ENCODE measurements at places on chromosomes 7 and 10.

DNA sequence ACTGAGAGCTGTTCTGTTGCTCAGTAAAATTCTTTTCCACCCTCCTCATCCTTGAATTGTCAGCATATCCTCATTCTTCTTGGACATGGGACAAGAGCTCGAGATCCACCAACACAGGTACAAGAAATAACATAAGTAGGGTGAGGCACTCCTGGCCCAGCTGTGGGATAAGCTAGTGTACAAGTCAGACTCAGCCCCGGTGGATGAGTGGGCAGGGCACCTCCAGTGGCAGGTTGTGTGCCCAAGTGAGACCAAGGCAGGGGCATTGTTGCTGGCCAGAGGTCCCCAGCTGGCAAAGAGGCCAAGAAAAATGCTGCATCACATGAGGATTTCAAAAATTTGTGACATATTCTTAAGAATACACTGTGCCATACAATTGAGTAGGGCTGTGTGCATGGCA, 402.0 kb upstream of the ZWINT start:
- DNase-seq, result no peak

GRCh38 chr7:139084709-139085108, 24.8 kb downstream of the ZC3HAV1 start:
- no peak for DNase-seq

DNA sequence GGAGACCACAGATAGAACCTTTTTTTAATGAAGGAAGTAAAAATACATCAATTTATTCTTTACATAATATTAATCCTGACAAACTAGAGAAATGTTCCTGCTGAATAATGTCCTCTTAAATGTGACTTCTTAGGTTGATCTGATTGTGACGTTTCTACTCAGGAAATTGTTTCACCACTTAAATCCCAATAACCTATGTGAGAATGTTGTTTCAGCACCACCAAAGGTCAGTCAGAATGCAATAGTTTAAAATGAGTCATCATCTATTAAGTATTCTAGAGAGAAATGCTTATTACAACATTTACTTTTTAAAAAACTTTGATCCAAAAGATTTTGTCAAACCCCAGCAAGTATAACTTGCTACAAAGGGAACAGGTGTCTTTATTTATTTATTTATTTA, 155.4 kb upstream of the CACNA2D1 start:
- no peak for DNase-seq

- DNase-seq, result no peak
Observed at GRCh38 chr10:24118246-24118645, 90.7 kb upstream of the KIAA1217 start.

DNA sequence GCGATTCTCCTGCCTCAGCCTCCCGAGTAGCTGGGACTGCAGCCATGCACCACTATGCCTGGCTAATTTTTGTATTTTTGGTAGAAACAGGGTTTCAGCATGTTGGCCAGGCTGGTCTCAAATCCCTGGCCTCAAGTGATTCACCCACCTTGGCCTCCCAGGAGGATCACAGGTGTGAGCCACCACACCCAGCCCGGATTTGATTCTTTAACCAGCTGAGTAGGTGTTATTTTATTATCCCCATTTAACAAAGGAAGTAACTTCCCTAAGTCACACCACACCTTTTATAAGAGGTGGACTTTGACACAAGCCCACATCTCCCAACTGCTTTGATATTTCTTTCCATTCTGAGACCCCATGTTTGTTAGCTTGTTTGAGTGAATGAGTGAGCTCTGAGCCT, 25.0 kb downstream of the SLC25A28 start:
- no peak for DNase-seq

GRCh38 chr10:100654782-100655325, 90.5 kb upstream of the PAX2 start:
- no peak for DNase-seq

- no peak for DNase-seq
Observed at GRCh38 chr10:34147641-34148304, 667.3 kb downstream of the PARD3 start.

DNA sequence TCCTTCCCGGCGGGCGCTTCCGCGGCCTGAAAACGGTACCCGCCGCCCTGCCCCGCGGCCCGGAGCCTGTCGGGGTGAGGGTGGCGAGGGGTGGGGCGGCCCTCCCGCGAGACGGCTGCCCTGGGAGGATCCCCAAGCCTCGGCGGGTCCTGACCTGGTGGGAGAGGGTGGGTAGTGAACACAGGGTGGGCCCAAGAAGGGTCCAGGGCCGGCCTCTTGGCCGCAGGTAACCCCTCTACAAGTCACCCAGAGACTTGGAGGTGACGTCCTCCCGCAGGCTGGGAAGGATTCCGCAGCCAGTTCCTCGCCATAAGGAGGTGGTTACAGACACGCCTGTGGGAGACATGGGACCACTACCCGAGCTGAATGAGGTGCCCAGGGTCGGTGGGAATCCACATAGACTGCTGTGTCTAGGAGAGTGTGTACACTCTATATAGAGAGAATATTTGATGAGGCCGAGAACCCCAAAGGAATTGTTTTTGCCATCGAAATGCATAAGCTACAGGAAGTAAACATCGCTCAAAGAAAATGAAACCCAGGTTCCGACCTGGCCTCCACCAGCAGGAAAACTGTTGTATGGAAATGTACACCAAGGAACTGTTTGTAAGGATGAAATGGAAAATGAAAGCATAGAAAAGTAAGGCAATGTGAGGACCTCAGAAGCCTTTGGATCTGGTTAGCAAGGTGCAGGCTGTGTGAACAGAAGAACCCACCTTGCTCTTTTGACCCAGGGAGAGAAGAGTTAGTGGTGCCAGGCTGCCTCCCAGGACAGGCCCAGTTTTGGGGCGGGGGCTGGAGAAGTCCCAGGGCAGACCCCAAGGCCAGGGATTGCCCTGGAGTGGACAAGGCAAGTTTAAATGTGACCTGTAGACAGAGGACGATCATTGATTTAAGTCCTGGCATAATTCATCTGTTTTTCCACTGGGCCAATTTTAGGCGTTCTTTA, 659 bp downstream of the OPTN start:
- no peak for DNase-seq

- DNase-seq, result no peak
Observed at GRCh38 chr7:51275532-51275931, 41.1 kb downstream of the COBL start.

DNA sequence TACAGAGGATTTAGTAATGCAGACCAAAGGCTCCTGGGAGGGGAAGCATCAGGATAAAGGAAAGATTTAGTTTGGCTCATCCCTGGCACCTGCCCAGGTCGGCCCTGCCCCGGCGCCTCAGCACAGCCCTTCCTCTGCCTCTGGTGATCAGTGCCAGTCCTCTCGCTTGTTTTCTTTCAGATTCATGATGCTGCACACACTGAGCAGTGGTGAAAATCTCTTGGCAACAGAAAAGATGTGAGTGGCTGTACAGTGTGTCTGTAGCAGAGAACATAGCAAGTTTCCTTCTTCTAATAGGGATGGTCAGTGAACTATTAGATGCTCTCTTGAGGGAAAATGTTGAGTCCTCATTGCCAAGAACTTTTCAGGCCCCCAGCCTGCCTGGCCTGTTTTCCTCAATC, 994.1 kb downstream of the KCNMA1 start:
- DNase-seq, result no peak

- DNase-seq, result no peak
Observed at GRCh38 chr7:44615793-44616192, 9.4 kb downstream of the OGDH start.
